CD4-positive, alpha-beta T cell treated with Interleukin-2 at 100 ng/mL for 4 hours (primary cell): ENCODE measurements at places on chromosomes 2 and 18.
A peak's percentile ranks its signal among the peaks of the same experiment; 100 is the strongest.

- no peak for DNase-seq
These were observed 7.7 kb downstream of the SLC14A1 start for GRCh38 chr18:45731716-45732115.

DNA sequence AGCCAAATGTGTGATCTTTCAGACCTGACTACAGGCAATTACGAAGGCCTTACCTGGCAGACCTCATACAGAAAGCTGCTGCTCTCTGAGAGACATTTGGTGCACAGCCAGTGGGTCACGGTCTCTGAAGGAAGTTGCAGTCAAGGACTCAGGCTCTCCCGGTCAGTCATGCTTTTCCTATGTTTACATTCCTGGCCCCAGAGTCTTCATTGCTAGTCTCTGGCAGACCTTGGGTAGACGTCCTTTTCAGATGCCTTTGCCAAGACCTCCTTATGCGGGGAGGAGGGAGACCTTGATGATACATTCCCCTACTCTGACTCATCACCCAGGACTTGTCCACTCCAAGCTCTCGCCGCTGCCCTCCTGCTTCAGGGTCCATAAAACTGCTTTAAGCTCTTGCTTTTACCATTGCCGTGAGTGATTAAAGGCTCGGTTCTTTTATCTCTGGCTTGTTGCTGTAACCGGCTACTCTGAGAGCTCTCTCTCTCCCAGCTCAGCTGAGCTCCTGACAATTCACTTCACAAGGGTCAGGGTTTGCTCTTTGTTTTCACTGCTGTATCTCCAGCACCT lies 62.0 kb upstream of the SLC35F5 start:
- DNase-seq = no peak

- no peak for DNase-seq
These were observed 75.3 kb downstream of the SMAD7 start for GRCh38 chr18:48875314-48875941.

DNA sequence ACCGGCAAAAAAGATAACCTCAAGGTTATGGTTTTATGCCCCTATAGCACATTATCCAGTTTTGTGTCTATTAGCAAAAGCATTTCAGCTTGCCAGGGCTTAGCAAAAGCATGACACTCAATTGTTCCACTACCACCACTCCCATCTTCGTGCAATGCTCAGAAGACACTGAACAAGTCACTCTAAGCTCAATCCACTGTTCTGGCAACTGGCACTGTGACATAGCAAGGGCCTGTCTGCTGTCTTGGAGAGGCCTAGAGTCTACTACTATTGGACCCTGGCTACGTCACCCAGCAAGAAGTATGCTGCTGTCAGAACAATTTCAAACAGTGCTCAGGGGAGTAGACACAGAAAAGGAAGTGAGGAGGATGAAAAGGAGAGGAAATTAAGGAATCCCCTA lies 103.5 kb upstream of the PPP1CB start:
- DNase-seq = no peak

GRCh38 chr2:113134717-113135116 lies 7.3 kb downstream of the IL1RN start:
- DNase-seq = no peak

GRCh38 chr2:104658904-104659591 lies 194.9 kb upstream of the POU3F3 start:
- DNase-seq = no peak

DNA sequence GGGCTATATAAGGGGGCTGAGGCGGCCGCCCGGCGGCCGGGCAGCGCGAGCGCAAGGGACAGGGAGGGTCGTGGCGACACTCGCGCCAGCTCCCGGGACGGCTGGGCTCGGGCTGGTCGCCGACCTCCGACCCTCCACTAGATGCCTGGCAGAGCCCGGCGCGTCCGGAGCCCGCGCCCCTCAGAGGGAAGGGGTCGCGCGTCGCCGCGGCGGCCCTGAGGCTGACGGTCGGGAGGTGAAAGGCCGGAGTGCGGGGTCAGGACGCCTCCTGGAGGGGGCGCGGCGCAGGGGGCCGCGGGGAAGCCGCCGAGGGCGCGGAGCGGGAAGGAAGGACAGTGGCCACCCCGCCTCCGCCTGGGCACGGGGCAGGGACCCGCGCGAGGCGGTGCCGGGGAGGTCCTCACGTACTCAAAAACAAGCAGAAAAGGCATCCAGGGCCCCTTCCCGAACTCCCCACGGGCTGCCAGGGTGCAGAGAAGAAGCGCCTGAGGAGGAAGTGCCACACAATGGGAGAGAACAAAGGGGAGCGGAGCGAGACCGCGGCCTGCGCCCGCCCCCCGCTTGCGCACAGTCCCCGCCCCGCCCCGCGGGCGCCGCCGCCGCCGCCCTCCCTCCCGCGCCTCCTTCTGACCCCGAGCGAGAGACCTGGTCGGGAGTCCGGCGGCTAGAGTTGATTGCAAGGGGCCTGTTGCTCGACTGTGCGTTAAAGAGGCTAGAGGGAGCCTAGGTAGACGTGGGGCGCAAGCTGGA lies 776 bp upstream of the KLF7 start:
- DNase-seq = peak; percentile 65

DNA sequence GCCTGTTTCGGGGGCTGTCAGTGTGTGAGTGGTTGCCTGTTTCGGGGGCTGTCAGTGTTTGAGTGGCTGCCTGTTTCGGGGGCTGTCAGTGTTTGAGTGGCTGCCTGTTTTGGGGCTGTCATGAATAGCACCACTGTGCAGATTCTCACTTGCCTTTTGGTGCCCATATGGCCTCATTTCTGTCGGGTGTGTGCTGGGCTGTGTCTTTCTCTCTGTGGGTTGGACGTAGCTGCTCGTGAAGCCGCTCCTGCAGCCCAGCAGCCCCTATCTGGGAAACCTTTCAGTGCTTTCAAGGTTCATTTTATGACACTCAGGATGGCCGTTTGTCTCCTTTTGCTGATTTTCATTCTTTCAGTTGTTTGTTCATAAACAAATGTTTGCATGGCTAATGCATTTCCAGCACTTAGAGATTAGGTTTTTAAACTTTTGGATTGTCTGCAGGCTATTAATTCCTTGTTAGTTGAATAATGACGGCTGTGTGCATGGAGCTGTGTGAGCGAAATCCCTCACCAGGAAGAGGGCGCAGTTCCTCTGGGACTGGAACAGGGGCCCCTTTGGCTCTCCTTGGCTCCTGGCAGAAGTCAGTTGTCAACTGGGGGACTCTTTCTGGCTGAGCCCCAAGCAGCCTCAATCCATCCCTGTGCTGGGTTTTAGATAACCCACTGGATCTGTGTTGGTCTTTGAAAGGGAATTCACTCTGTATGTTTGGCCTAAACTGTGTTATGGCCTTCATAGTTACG lies 10.8 kb downstream of the AGAP1 start:
- no peak for DNase-seq

- DNase-seq = no peak
These were observed 122.2 kb downstream of the CAPN13 start for GRCh38 chr2:30684996-30685395.
